PC-3 (cell line): ENCODE measurements at places on chromosomes 1 and 21. TPM values are rescaled to one million over a fixed set of nuclear protein-coding genes. Genes with fewer than 3 reads are reported as not detected.

DNA sequence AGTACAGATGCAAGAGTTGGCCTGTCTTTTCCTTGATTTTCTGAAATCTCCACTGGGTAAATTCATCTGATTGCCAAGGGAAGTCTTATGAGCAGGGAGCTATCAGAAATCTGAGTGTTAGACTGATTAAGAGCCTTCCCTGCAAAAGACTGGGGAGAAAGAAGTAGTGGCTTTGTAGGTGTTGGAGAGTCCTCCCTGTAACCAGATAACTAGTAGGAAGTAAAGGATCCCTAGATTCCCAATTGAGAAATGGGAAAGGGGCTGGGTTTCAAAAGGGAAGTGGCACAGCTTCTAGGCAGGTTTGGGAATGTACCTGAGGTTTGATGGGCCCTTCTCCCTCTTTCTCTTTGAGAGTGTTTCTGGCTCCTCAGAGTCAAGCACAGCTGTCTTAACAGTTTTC, 2.1 kb downstream of the TLCD4 start:
- DNase-seq, result no peak

DNA sequence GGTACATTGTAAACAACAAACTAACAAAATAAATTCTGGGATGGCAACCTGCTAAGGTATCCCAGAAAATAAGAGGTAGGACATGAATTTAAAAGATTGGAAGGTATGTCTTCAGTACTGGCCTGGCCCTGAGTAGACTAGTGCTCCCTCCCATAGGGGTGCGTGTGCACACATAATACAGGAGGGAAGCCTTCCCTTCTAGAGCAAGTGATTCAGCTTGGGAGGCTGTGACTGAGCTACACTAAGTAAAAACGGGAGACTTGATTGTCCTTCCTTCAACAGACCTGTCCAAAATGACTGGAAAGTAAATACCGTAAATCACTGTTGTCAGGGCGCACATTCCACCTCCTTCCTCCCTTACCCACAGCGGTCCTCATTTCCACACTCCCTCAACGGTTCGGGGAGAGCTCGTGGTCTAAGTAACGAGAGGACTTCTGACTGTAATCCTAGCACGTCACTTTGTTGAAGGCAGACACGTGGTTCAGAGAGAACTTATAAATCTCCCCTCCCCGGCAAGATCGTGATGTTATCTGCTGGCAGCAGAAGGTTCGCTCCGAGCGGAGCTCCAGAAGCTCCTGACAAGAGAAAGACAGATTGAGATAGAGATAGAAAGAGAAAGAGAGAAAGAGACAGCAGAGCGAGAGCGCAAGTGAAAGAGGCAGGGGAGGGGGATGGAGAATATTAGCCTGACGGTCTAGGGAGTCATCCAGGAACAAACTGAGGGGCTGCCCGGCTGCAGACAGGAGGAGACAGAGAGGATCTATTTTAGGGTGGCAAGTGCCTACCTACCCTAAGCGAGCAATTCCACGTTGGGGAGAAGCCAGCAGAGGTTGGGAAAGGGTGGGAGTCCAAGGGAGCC, at the start of gene TGFB2:
TGFB2 (plus strand) TSS at position 523 of the 859 bp plus-strand sequence. CDS start 1,366 bp downstream, outside the sequence.
- peak; percentile 98 for DNase-seq

DNA sequence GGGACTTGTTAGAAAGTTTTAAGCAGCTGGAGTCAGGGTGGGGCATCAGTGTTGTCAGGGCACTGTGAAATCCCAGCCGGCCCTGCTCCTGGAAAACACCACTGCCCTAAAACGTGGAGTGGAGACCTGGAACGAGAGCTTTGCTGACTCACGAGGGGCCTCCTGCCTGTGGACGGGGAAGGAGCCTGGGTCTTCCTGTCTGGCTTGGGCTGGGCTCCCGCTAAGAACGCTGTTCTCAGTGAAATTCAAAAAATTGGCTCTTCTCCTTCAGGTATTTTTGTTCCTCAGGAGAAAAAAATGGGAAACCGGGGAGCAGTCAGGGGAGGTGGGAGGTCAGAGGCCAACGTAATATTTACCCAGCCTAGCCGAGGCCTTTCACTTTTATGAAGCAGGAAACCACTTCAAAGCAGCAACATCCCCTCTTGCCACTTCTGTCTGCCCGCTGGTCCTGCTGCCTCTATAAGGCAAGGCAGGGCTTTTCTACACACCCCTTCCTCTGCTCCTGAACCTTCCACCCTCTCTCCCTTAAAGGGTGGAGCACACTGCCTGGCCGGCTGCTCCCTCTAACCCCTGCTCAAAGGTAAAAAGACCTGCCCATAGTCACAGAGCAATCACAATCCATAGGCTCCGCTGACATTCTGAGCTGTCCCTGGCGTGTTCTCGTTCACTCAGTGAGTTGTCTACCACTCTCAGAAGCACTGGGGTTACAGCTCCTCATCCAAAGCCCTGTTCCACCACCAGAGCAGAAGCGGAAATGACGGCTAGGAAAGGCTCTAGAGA, 8.0 kb downstream of the PLXNA2 start:
- DNase-seq, result no peak

FAM3B gene
- total RNA-seq, result not detected in 2 replicates

GRCh38 chr1:151476083-151476482, 16.8 kb upstream of the POGZ start:
- no peak for DNase-seq

DNA sequence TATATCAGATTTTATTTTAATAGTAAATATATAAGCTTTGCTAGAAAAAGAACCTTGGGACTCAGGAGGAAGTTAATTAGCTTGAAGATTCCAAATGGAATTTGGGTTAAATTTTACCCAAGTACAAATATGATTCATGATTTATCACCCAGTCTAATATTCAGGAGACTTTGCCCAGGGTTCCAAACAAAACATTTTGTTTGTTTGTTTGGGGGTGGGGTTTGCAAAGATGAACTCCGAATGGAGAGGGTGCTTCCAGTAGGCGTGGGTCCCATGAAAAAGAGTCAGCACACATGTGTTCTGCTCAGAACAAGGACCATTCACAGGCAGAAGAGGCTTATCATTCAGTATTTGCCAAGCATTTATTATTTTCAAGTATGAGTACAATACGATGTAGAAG, 23.5 kb downstream of the KCNT2 start:
- DNase-seq, result no peak

DNA sequence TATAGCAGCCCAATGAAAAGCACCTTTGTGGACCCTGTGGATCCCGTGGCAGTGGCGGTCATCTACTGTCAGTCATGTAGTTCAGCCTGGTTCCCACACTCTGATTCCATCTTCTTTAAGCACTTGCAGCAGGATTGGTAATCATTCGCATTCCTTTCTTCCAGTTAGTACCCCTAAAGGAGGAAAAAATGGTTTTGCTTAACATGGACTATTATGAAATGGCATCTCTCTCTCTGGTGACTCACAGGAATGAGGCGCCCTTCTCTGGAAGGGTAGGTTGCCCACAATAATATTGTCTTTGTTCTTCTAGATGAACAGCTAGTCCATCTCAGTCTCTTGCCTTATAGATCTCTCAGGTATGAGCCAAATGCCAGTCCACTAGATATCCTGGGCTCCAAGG, 127.9 kb upstream of the MROH9 start:
- peak; percentile 49 for DNase-seq

KCNJ10 gene
- 0.15 TPM in 1 of 2 replicates, not detected in the other for total RNA-seq

DNA sequence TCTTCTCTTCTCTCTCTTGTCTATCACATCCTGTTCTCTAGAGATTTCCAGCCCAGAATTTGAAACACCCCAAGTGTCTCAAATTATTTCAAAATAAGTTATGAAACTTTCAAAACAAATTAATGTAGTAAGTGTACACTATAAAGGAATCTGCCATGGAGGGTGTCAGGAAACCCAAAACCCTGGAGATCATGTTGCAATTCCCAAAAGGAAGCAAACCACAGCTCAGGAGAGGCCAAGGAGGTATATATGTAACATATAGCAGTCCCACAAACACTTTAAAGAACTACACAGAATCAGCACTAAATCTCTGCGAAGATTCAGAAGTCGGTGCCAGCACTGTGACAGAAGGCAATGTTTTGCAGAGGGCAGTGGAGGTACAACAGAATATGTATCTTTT, 26.6 kb downstream of the PTPN14 start:
- peak; percentile 32 for DNase-seq

IARS2 gene
- total RNA-seq, result 152 and 162 TPM in 2 replicates

DNA sequence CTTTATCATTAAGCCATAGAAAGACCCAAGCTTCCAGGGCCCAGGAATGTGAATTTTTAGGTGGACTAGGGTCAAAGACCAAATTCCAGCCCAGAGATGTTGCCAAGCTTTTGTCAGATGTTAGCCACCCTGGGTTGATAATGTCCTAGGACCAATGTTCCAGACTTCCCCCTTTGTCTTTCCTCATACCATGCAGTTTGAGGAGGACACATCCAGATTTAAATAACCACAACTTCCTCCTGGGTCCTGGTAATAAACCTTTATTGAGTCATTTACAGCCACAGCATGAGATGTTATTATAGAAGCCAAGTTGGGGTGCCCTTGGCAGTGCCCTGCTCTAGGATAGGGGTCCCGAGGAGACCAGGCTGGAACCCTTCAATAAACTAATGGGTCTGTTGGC, 5.9 kb downstream of the TNR start:
- no peak for DNase-seq

OR2M3 gene
- total RNA-seq, result not detected in 2 replicates

AMPD1 gene
- total RNA-seq, result not detected in 2 replicates

GRCh38 chr1:12548973-12549459, 69.0 kb downstream of the DHRS3 start:
- no peak for DNase-seq

ADGRL4 gene
- not detected in 2 replicates for total RNA-seq

RGS4 gene
- total RNA-seq, result 6.0 and 16.6 TPM in 2 replicates

DNA sequence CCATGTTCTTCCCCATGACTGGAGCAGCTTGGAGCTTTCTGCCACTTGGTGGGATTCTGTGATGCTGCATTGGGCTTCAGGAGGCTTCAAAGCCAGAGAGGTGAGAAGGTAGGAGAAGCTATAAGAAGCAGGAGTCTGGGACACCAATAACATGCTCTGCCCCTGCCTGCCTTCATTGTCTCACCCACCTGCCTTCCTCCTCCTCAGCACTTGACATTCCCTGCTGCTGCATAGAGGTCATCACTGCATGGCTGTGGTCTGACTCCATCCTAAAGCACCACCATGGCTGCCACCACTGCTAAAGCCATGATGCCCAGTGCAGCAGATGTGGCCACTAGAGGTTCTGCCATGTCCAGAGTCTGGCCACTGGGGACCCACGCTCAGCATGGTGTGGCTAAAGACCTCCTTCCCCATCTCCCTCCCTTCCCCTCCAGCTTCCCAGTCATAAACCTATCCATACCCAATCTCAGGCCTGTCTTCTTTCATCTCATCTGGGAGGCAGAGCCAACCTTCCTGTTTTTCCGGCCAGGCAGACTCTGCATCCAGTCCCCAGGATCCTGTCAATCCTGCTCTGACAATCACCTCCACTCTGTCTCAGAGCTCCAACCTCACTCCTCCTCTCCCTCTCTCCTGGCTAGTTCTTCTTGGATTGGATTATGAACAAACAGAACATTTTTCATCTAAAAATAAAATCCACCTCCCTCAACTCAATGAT, 285.1 kb upstream of the POU3F1 start:
- DNase-seq, result no peak

TRIM67 gene
- total RNA-seq, result not detected in 2 replicates

DNA sequence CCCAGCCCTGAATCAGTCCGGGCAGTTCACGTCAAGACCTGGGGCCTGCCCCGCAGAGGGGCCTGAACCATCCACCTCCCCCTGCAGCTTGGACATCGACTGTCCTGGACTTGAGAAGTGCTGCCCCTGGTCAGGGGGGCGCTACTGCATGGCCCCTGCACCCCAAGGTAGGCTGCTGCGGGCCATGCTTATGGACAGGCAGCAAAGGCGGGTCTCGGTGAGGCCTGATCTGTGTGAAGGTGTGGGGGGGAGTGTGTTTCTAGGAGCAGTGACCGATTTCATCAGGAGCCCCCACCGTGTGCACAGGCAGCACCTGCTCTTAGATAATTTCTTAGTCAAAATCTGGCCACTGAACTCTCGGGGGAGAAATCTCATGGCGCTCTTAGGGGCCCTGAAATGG, 13.0 kb downstream of the UMODL1 start:
- no peak for DNase-seq

GRCh38 chr21:41520560-41521442, 12.8 kb upstream of the TMPRSS2 start:
- DNase-seq, result no peak

DNA sequence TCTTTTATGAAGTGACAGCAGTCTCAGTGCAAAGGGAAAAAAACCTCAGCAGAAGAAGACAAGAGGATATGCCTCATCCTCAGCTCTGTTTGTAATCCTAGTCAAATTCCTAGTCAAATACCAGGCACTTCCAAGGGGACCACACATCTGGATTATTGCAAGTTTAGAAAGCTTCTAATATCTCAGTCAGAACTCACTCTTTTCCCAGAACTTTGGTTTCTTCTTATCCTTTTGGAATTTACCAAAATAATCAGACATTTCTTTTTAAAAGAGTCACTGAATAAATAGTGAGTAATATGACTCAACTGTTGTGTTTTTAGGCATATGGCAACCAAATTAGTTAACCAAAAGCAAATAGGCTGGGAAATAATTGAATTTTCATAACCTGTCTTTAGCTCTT, 47.8 kb downstream of the PRRX1 start:
- DNase-seq, result peak; percentile 73

- DNase-seq, result peak; percentile 28
Observed at GRCh38 chr1:152451254-152451653, 37.2 kb upstream of the CRNN start.

DNA sequence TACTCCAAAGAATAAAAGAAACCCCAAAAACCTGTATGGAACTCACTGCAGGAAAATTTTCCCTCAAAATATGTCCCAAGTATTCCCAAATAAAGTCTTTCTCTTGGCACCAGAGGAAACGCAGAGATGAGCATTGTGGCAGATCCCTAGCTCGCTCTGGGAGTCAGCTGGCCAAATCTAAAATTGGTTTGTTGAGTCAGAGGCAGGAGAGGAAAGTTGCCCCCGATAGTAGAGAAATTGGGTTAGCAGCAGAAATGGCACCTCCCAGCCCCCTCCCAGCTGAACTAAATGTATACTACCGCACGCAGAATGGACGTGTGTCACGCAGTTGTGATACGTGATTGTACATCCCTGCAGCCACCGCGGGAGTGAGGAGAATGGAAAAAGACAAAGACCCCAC, 39.9 kb upstream of the TARBP1 start:
- DNase-seq, result no peak

EPS8L3 gene
- not detected in 2 replicates for total RNA-seq

- no peak for DNase-seq
Observed at GRCh38 chr21:35989138-35989735, 71.1 kb downstream of the SETD4 start.

- DNase-seq, result no peak
Observed at GRCh38 chr21:27831816-27832569, 865.1 kb upstream of the ADAMTS5 start.

PLPP3 gene
- 32.8 and 41.0 TPM in 2 replicates for total RNA-seq

CSF3R gene
- total RNA-seq, result not detected in 2 replicates
